ENCODE measurements at places on chromosomes 4 and X.

GRCh38 chrX:40449396-40449795 is 131.4 kb upstream of the ATP6AP2 start:
- H3K4me1 ChIP-seq: no peaks in the 10 kb centered on the region
- no peak overlapping the region for H3K4me3 ChIP-seq
- H3K27me3 ChIP-seq: no peaks in the 10 kb centered on the region

GRCh38 chr4:153622778-153623240 is 61.3 kb upstream of the TLR2 start:
- no peak overlapping the region for H3K27ac ChIP-seq
- no peak for DNase-seq
- H3K4me3 ChIP-seq: peak overlapping the region; percentile 4
- H3K27me3 ChIP-seq: no peaks in the 10 kb centered on the region
- peaks cover 8% of the 10 kb centered on the region for H3K4me1 ChIP-seq

DNA sequence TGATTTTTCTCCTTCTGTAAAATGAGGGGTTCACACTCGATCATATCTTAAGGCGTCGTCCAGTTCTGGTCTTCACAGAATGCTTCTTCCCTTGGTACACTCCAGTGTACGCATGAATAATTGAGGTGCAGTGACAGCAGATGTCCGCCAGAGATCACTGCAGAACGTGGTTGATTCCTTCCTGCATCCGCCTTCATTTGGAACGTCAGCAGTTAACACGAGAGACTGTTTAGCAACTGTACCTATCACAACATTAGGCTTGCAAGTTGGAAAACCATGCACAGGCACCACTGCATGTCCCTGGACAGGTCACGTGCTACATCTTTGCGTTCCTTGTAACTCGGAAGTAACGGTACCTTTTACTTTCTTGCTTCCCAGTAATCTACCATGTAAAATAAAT is 66.0 kb upstream of the GEMIN8 start:
- no peak overlapping the region for H3K27ac ChIP-seq
- no peaks in the 10 kb centered on the region for H3K36me3 ChIP-seq
- no peak overlapping the region for H3K4me3 ChIP-seq
- DNase-seq: no peak
- H3K4me1 ChIP-seq: no peaks in the 10 kb centered on the region
- no peaks in the 10 kb centered on the region for H3K27me3 ChIP-seq

GRCh38 chrX:1492421-1493012 is 39.8 kb upstream of the ASMTL start:
- no peak for DNase-seq
- no peaks in the 10 kb centered on the region for H3K36me3 ChIP-seq
- no peaks in the 10 kb centered on the region for H3K4me1 ChIP-seq
- no peak overlapping the region for H3K4me3 ChIP-seq
- H3K27me3 ChIP-seq: no peaks in the 10 kb centered on the region
- H3K27ac ChIP-seq: no peak overlapping the region

DNA sequence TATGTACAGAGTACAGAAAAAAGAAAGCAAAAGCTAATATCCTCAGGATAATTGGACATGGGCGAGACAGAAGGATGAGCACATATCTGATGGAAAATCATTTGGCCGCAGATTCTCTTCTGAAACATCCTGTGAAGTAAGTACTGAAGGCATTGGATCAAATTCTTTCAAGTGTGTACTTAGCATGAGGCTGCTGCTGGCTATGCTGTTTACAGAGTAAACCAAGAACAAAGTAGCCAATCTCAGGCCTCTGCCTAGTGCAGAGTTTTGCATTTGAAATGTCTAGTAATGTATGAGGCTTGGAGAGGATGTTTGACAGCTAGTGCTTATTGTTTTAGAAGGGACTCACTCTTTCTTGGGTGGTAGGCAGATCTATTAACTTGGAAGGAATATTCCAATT is 128.5 kb downstream of the MAGEC2 start:
- no peaks in the 10 kb centered on the region for H3K27me3 ChIP-seq
- H3K4me3 ChIP-seq: no peak overlapping the region
- no peak overlapping the region for H3K27ac ChIP-seq
- no peaks in the 10 kb centered on the region for H3K36me3 ChIP-seq
- no peak for DNase-seq

- H3K27ac ChIP-seq: no peak overlapping the region
- peaks cover 51% of the 10 kb centered on the region for H3K36me3 ChIP-seq
- DNase-seq: no peak
- peaks cover 5% of the 10 kb centered on the region for H3K4me1 ChIP-seq
- H3K27me3 ChIP-seq: no peaks in the 10 kb centered on the region
- H3K4me3 ChIP-seq: no peak overlapping the region
Observed at GRCh38 chr4:2497324-2497723, 28.4 kb downstream of the RNF4 start.

DNA sequence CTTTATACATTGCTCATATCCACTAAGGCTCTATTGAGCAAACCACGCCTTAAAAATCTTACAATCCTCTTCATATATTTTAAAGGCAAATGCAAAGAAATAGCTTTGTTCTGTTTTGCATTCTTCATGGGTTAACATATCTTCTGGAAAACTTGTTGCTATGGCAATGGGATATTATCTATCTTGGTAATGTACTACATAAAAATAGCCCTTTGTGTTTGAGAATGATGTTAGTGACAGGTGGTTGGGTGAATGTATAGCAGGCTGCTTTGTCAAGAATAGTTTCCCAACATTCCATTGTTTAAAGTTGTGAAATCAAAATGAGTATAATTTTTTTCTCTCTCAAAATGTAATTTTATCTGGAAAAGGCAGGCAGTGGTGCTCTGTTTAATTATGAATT is 16.8 kb downstream of the REPS2 start:
- DNase-seq: no peak
- H3K4me1 ChIP-seq: no peaks in the 10 kb centered on the region
- H3K36me3 ChIP-seq: no peaks in the 10 kb centered on the region
- no peak overlapping the region for H3K27ac ChIP-seq

DNA sequence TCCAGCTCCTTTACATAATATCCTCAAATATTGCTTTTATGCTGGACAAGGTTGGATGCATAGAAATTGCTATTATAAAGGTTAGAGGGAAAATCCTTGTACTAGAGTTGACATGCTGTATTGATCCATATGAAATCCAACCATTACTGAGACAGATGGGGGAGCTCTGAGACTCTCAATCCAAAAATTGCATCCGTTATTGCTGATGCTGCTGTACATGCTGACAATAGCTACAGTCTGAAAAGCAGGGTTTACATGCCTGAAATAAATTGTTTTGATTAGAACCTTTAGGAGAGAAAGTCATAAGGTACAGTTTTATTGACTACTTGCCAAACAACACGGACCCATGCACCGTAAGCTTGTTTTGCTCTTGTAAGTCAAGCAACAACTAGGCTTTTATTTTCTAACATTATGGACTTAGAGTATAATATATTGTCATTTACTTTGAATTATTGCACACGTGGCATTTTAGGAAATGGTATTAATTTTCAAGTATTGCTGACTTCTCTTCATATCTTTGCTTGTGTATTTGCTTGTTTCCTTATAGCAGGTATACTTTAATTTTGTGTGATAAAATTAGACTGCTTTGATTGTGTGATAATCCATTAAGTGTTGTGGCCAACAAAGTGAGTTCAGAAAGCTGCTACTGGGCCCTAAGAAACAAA is 1365.2 kb downstream of the STIM2 start:
- H3K4me1 ChIP-seq: no peaks in the 10 kb centered on the region
- H3K27me3 ChIP-seq: no peaks in the 10 kb centered on the region
- no peak for DNase-seq
- no peak overlapping the region for H3K4me3 ChIP-seq
- H3K27ac ChIP-seq: no peak overlapping the region
- H3K36me3 ChIP-seq: no peaks in the 10 kb centered on the region

DNA sequence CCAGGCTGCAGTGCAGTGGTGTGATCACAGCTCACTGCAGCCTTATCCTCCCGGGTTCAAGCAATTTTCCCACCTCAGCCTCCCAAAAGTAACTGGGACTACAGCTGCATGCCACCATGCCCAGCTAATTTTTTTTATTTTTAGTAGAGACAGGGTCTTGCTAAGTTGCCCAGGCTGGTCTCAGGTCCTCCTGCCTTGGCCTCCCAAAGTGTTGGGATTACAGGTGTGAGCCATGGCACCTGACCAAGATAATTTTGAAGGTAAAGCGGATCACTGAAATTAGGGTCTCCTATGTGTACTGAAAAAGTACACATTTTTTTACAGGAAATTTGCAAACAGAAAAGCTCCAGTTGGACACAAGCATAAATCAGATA is 4.8 kb downstream of the SAT1 start:
- peaks cover 5% of the 10 kb centered on the region for H3K36me3 ChIP-seq
- H3K4me3 ChIP-seq: no peak overlapping the region
- H3K4me1 ChIP-seq: no peaks in the 10 kb centered on the region
- DNase-seq: no peak
- peak overlapping the region; percentile 12 for H3K27ac ChIP-seq

DNA sequence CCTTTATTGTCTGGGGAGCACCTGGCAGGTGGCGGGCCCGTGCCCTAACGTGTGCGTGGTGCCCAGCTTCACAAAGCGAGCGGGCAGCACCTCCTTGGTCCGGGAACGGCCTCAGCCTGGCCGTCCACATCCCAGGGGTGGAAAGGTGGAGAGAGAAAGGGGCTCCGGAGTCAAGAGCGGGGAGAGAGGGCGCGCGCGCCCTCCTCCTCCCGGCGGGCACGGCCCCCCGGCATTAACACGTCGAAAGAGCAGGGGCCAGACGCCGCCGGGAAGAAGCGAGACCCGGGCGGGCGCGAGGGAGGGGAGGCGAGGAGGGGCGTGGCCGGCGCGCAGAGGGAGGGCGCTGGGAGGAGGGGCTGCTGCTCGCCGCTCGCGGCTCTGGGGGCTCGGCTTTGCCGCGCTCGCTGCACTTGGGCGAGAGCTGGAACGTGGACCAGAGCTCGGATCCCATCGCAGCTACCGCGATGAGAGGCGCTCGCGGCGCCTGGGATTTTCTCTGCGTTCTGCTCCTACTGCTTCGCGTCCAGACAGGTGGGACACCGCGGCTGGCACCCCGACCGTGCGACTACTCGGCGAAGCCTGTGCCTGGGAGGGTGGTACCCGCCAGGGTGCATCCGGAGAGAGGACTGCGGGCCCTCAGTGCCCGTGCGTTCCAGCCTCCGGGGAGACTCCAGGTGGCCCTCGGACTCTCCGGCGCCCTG is at the start of gene KIT:
KIT (plus strand) TSS at position 407 of the 701 bp plus-strand sequence; CDS start at position 465, 58 bp downstream.
- H3K27ac ChIP-seq: peak within 1 kb of the TSS; percentile 62
- no peaks in the 10 kb centered on the region for H3K27me3 ChIP-seq
- DNase-seq: no peak
- peaks cover 16% of the 10 kb centered on the region for H3K4me1 ChIP-seq

- H3K4me3 ChIP-seq: no peak overlapping the region
- H3K27me3 ChIP-seq: no peaks in the 10 kb centered on the region
- no peak overlapping the region for H3K27ac ChIP-seq
- H3K36me3 ChIP-seq: peaks cover 20% of the 10 kb centered on the region
Observed at GRCh38 chr4:118721752-118722151, 36.6 kb downstream of the METTL14 start.

DNA sequence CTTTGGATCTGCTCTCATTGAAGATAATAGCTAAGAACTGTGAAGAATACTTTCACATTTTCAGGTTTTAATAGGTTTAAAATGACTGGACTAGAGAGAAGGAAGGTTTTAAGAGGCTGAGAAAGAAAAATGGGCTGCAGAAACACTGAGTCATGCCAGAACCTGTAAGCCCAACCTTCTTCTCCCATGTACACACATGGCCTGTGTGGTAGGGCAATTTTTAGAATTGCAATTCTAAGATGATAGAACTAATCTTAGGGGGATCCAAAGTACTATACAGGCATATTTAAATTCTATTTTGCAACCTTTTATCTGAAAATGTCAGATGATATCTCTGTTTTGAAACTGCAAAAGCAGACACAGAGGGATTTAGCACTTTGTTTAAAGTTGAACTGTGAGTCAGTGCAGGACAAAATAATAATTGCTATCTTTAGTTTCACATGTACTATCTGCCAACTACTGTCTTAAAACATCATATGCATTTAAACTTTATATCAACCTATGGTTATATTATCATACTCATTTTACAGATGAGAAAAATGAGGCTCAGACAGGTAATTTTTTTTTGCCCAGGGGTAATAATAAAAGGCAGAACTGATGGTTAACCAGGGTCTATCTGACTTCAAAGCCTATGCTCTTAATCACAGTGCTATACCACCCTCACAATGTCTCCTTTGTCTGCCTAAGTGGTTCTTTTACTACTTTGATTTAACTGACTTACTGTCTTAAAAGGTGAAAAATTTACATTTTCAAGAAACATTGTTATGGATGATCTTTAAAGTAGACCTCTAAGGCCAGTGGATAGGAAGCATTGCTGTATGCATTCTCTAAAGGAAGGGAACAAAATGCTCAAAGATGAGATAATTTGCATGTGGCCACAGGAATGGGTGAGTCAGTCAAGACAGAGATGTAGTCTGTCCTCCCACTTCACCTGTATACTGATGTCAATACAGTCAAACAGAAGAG is 4.3 kb downstream of the TMPRSS11E start:
- H3K36me3 ChIP-seq: no peaks in the 10 kb centered on the region
- H3K27ac ChIP-seq: no peak overlapping the region
- H3K4me3 ChIP-seq: no peak overlapping the region
- H3K27me3 ChIP-seq: no peaks in the 10 kb centered on the region
- no peak for DNase-seq

- no peak overlapping the region for H3K27ac ChIP-seq
- H3K4me3 ChIP-seq: no peak overlapping the region
- no peaks in the 10 kb centered on the region for H3K27me3 ChIP-seq
- no peak for DNase-seq
Observed at GRCh38 chr4:7631288-7632014, 196.7 kb upstream of the PSAPL1 start.

DNA sequence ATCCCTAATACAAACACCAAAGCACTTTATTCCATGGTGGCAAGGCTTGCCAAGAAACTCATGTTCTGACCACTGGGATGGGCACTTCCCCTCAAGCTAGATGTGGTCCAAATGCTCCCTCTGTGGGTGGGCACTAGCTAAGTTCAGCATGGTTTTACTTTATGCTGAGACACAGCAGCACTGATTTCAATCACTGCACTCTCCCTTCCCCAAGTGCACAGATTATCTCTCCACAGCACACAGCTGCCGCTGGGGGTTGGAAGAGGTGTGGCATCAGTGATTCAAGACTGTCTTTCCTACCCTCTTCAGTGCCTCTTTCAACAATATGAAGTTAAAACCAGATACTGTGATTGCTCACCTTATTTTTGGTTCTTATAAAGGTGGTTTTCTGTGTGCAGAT is 16.5 kb upstream of the GUCY2F start:
- no peaks in the 10 kb centered on the region for H3K4me1 ChIP-seq
- no peak overlapping the region for H3K27ac ChIP-seq

GRCh38 chr4:81790477-81790876 is 318.8 kb upstream of the RASGEF1B start:
- no peak overlapping the region for H3K4me3 ChIP-seq
- no peak overlapping the region for H3K27ac ChIP-seq
- peaks cover 8% of the 10 kb centered on the region for H3K4me1 ChIP-seq
- DNase-seq: no peak
- no peaks in the 10 kb centered on the region for H3K27me3 ChIP-seq

DNA sequence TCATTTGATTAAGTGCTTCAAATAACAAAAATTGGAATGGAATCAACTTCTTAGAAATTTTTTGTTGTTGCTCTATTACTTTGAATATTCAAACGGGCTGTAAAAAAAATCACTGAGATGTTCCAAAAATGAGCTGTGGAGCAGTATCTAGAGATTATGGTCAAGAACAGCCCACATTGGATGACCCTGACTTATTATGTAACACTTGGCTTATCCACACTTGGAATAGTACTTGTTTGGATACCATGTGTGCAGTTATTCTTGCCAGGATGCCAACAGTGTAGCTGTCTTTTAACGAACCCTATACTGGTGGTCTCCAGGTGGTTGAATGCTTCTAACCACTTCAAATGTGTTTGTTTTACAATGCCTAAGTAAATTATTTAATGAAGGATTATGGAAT is 64.9 kb upstream of the CAMK2D start:
- H3K4me1 ChIP-seq: peaks cover 9% of the 10 kb centered on the region
- no peaks in the 10 kb centered on the region for H3K36me3 ChIP-seq
- no peak for DNase-seq
- H3K27me3 ChIP-seq: no peaks in the 10 kb centered on the region
- H3K27ac ChIP-seq: no peak overlapping the region

Data from thoracic aorta (tissue), 2 donors.